ENCODE measurements at places on chromosomes 2 and 18.
A peak's percentile ranks its signal among the peaks of the same experiment; 100 is the strongest.

GRCh38 chr18:55407774-55408535 lies 180.0 kb downstream of the TCF4 start:
- no peak for DNase-seq

DNA sequence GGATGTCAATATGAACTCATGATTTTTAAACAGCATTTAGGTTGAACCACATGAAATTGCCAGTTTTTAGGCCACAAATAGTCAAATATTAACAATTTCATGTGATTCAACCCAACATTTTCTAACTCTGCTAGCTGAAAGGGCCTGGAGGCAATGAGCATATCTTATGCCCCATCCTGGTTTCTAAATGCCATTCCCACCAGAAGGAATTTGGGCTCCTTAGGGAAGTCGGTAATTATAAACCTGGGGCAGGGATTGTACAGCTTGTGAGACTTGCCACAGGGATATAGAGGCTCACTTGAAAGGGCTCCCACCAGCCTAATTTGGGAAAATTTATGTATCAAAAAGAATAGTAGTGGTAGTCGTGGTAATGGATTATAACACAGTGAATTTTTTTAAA lies 178.4 kb upstream of the ALPP start:
- DNase-seq, result no peak

DNA sequence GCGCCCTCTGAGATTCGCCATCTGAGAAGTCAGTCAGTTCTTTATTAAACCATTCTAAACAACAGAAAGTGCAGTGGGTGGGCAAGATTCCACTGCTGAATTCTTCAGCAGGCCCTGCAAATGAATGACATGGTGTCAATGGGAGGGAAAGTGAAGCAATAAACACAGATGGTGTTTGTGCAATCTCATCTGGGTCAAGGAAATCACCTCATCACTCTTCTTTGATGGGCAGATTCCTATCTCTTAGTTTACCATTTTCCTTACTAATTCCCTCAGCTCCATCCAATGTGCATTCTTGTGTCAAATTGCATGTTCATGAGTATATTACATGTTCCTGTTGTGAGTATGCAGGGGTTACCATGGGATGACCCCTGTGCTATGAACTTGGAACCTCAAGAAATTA lies 100.7 kb upstream of the CYP1B1 start:
- peak; percentile 47 for DNase-seq

DNA sequence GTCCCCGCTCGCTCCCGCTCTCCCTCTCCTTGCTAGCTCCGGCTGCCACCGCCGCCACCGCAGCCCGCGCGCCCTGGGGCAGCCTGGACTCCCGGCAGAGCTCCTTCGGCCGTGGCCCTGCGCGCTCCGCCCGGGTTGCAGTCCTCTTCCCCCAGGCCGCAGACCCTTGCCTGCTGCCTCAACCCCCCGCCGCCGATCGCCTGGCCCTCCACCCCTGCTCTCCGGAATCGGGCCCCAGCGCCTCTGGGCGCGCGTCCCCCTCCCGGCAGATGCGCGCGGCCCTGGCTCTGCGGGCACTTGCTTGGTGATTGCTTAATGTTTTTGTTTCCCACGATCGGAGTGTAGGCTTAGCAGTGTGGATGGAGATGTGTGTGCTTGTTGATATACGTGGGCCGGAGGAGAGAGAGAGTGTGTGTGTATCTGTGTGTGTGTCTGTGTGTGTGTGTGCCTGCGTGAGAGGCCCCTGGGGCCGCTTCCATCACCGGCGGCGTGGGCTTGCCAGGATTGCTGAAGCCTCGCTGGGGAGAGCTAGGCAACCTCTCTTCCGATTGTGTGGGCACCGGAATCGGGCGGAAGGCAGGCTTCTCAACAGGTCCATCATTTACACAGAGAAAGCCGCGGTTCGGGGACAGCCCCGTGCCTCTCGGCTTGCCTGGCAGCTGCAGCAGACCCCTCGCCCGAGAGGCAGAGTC lies 877 bp downstream of the INHBB start:
- peak; percentile 32 for DNase-seq

Measured in hematopoietic multipotent progenitor cell treated with erythropoietin and hydrocortisone succinate and interleukin-3 and kit ligand, for 4 days (in vitro differentiated cells).